ENCODE measurements at places on chromosomes 3 and 15. TPM values are rescaled to one million over a fixed set of nuclear protein-coding genes. Genes with fewer than 3 reads are reported as not detected.

NCK1 gene
- total RNA-seq, result 38.1 TPM

TEX55 gene
- total RNA-seq, result not detected

ACAD11 gene
- 23.5 TPM for total RNA-seq

MYZAP gene
- not detected for total RNA-seq

DAZL gene
- total RNA-seq, result not detected

SLC30A4 gene
- total RNA-seq, result 3.5 TPM

ROBO1 gene
- not detected for total RNA-seq

CHCHD4 gene
- total RNA-seq, result 26.9 TPM

KLHL40 gene
- total RNA-seq, result not detected

CIDEC gene
- total RNA-seq, result not detected

ZCWPW2 gene
- 0.32 TPM for total RNA-seq

SLC12A8 gene
- 0.84 TPM for total RNA-seq

- no peak for DNase-seq
Measured at GRCh38 chr3:11495948-11496557, 147.7 kb downstream of the VGLL4 start.

DNA sequence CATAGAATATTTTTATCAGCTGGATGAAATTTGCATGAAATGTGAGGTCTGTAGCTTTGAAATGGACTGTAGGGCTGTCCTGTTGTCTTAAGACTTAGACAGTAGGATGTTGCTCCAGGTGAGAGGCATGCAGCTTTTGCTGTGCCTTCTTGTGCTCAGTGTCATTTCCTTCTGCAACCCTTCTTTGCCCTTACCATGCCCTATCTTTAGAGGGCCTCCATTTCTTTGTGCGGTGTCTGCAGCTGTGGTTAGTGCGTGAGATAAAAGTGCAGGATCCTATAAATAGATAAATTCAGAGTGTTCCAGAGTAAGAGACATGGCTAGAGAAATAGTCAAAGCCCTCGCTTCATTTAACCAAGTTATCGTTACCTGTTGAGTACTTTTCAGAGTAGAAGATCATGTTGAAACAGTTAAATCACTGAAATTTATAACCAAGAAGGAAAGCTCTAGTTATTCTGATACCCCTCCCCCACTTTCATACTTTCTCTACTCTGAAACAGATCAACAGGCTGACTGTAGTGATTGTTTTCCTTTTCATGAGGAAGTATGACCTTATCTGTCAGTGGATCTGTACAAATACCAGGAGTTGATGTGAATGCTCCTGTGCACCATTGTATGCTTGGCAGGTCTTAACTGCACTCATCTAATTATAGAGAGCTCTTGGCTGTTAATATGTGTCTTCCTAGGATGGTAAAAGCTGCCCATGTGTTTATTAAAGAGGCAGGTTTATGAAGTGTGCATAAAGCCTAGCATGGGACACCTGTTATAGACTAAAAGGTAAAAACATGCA, 18.2 kb downstream of the EIF3J start:
- no peak for DNase-seq

- peak; percentile 13 for DNase-seq
Measured at GRCh38 chr15:34708422-34708821, 46.4 kb downstream of the GJD2 start.

DNA sequence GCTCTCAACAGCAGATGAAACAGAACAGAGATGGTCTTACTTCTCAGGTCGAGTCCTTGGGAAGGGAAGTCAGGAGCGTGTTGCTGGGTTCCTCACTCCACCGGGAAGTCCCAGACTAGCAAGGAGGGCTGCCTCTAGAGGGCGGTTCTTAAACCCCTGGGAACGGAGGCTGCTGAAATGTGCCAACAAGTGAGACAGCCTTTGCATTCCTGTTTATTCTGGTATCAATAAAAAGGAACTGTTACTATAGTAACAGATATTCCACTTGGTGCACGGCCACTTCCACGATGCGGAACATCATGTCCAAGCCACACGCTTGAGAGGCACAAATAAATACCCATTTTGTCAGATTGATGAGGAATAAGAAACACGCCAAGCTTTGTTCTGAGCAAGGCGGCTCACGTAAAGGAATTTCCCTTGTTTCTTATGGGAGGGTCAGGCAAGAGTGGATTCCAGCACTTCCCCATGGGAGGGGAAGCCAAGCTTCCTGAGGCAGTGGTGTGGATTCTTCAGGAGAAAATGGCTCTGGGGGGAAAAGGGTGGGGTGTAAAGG, at the start of gene FAM107A:
FAM107A (minus strand) TSS at position 123 of the 553 bp plus-strand sequence. CDS start 7,531 bp downstream, outside the sequence.
- DNase-seq, result no peak

- DNase-seq, result no peak
Measured at GRCh38 chr3:129985113-129985512, 10.6 kb downstream of the TRH start.

DNA sequence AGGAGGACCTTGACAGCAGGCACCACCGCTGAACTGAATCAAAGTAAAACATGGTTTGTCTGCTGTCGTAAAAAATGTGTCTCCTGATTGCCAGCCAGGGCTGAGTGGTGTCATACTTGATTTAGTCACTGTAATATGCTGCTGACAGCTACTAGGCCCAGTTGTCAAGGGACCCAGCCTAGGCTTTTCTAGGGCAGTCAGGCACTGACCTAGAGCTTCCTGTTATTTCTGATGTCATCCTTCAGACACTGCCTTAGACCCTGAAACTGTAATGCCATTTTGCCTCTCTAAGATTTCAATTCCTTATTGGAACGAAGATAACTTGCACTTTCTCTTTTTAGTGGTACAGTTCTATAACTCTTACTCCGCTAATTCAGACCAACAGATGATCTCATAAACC, 2.6 kb upstream of the MRPL3 start:
- no peak for DNase-seq

DNA sequence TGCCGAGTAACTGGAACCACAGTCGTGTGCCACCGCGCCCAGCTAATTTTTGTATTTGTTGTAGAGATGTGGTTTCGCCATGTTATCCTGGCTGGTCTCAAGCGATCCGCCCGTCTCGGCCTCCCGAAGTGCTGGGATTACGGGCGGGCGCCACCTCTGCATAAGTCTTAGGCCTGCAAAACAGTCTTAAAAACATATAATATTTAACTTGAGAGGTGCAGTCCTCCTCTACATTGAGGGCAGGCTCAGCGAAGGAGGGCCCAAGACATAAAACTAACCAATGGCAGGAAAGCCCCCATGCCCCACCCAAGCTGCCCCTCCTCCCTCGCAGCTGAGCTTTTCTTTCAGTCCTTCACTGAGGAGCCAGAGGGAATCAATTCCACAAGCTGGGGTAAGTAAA, at the start of gene SLC28A2:
SLC28A2 (plus strand) TSS at position 347 of the 400 bp plus-strand sequence. CDS start 982 bp downstream, outside the sequence.
- no peak for DNase-seq

GRCh38 chr3:90054311-90054710, 946.9 kb downstream of the EPHA3 start:
- no peak for DNase-seq

GRCh38 chr3:171865191-171865865, 22.2 kb downstream of the TMEM212 start:
- no peak for DNase-seq

DNA sequence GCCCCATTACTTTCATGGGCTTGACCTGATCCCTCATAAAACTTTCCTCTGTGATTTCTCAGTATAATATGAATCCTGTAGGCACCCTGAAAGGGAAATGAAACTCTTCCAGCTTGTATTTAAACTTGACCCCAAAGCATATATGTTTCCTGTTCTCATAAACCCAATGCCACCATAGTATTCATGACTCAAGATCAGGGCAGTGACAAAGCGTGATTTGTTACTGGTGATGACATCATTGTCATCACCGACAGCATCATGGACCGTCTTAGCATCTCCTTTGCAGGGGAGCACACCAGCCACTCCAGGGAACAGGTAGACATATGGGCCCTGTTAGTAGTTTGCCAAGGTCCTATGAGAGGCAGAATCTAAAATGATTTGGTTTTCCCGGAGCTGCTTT, 741.2 kb downstream of the NR2F2 start:
- DNase-seq, result no peak

- no peak for DNase-seq
Measured at GRCh38 chr3:117226932-117227331, 517.4 kb downstream of the TUSC7 start.

DNA sequence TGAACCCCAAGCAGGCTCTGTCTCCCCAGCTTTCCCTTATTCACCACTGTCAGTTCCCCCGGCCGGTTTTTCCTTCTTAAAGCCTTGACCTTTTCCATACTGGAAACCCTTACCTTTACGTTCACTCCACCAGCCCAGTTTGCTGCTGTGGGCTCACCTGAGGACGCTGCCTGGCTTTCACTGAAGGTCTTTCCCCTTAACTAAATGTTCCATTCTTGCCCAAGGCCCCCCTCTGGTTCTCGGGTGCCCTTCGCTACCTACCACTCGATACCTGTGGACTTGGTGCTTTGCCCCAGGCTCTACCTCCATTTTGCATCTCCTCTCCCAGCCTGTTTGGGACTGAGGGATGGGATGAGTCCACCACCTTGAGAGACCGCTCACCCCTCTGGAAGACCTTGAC, 851 bp downstream of the AP2M1 start:
- no peak for DNase-seq

DNA sequence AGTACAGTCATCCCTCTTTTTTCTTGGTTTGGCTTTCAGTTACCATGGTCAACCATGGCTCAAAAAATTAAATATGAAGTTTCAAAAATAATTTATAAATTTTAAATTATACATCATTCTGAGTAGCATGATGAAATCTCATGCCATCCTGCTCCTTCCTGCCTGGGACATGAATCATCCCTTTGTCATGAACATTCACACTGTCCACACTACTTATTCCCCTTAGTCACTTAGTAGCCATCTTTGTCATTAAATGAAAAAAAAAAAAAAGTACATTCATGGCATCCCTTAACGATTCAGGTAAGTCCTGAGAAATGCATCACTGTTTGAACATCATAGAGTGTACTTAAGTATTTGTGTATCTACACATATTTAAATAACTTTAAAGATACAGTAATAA, 1046.3 kb downstream of the ROBO2 start:
- no peak for DNase-seq

DNA sequence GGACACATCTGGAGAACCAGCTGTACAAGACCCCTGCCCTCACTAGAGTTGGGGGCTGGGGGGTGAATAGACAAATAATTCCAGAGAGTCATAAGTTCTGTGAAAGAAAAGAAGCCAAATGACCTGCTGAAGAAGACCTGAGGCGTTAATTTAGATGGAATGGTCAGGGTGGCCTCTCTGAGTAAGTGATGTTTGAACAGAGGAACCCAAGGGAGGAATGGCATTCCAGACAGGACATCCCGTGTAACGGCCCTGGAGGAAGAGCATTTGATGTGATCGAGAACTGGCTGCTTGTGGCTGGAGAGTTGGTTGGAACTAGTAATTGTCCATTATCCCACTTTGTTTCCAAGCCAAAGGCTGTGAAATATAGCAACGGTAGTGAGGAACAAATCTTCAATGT, 1.7 kb downstream of the NR2C2 start:
- no peak for DNase-seq

GRCh38 chr3:63029921-63030320, 154.7 kb upstream of the CADPS start:
- no peak for DNase-seq

- DNase-seq, result peak; percentile 45
Measured at GRCh38 chr3:129950318-129951046, 24.0 kb upstream of the TRH start.
